ENCODE measurements at places on chromosomes 12 and 14.

DNA sequence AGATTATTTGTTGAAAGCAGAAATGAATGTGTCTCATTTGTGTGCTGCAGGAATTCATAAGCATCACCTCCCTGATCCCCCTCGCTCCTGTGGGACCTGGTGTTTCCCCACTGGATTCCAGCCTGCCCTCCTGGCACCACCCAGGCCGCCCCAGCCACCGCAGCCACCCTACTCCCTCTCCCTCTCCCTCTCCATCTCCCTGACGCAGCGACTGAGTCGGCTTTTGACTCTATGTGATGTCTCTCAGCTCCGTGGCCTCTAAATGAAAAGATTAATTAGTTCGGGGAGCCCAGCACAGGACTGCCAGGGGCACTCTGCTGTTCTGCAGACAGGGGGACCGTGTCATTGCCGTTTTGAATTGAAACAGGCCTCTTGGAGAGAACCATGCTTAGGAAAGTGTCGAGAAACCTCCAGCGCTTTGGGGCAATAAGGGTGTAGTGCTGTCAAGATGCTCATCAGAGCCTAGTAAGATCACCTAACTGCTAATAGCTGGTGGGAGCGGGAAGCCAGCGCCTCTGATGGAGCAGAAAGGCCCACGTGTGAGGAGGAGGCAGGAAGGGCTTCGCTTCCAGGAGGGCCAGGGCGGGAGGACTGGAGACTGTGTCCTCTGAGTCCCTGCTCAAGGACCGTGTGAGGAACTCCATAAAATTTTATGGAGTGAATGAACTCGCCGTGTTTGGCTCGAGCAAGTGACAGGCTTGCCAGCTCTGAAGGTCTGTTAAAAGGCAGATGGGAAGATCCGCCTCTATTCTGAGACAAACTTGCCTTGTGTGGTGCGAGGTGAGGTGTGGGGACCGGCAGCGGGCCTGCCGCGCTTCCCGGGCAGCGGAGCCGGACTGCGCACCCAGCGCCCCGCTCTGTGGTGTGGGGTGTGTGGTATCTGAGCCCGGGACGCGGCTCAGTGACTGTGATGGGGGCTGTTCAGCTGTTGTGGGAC, 157.4 kb upstream of the C14orf180 start:
- no peak for DNase-seq

DNA sequence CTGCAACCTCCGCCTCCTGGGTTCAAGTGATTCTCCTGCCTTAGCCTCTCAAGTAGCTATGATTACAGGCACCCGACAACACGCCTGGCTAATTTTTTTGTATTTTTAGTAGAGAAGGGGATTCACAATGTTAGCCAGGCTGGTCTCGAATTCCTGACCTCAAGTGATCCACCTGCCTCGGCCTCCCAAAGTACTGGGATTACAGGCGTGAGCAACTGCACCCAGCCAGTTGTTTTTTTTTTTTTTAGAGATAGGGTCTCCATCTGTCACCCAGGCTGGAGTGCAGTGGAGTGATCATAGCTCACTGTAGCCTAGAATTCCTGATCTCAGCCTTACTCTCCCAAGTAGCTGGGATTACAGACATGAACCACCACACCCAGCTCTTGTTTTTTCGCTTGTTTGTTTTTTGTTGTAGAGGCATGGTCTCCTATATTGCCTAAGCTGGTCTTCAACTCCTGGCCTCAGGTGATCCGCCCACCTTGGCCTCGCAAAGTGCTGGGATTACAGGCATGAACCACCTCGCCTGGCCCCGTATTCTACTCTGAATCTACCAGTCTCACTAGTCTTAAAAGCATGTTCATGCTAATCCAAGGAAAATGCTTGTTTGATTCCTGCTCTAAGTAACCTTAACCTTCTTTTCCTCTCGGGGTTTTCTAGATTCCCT, 31.7 kb upstream of the STRN3 start:
- DNase-seq, result no peak

- no peak for DNase-seq
Measured at GRCh38 chr12:26297396-26298070, 102.2 kb downstream of the SSPN start.

- DNase-seq, result no peak
Measured at GRCh38 chr14:92014040-92014439, 25.8 kb downstream of the TRIP11 start.

- DNase-seq, result no peak
Measured at GRCh38 chr14:69886453-69887242, 7.4 kb downstream of the SMOC1 start.

GRCh38 chr14:99213527-99213971, 58.4 kb downstream of the BCL11B start:
- no peak for DNase-seq

DNA sequence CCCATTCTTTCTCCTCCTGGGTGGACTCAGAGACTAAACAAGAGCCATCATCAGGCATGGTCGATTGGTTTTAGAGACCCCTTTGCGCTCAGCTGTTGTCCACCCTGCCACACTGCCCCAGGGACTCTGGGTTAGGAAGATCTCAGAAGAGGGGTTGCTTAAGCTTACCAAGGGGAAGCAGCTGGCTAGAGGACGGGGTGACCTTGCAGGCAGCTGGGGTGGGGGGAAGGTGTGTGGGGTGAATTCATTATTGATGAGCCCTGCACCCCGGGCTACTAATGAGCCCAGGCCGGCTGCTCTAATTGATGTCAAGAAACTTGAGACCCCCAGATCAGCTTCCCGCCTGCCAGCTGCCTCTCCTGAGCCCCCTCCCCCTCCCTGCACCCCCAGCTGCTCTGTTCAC, 8.7 kb upstream of the ZNF385A start:
- no peak for DNase-seq

DNA sequence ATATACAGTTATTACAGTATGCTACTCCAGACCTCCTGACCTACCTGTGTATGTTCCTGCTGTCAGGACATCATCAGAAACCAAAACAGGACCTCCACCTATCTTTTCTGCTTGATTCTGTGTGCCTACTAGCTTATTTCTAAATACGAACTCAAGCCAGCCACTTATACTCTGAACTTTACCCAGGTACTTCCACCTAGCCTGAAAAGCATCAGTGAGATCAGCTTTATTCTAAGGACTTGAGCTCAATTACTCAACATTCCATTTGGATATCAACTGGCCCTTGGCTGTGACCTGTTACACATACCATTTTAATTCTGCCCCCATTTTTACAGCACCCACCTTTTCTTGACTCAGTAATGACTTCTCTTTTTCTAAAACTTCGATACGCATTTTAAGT, 29.2 kb downstream of the TRIP11 start:
- no peak for DNase-seq

DNA sequence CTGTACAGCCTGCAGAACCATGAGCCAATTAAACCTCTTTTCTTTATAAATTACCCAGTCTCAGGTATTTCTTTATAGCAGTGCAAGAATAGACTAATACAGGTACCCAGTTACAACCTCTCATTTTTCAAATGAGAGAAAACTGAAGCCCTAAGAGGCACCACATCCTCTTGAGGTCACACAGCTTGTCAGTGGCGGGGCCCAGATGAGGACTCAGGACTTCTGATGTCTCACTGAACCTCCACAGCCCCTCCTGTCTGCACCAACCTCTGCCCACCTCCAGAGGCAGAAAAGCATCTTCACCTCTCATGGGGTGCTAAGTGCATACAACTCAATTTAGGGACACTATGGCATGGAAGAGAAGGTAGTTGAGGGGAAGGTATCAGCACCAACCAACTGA, 120.7 kb downstream of the CRACR2A start:
- no peak for DNase-seq

GRCh38 chr12:103841690-103842584, 903 bp upstream of the NT5DC3 start:
- DNase-seq, result no peak

DNA sequence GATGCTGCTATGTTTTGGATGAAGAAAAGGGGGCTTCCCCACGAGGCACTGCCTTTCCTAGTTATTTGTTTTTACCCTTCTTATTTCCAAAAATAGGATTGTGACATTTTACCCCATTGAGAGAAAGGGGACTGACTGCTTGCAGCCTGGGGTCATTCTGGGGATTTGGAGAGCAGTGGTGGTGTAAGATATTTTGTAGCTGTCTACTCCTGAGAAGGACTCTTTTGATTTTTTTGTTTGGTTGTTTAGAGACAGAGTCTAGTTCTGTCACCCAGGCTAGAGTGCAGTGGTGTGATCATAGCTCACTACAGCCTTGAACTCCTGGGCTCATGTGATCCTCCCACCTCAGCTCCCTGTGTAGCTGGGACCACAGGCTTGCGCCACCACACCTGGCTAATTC, 78.9 kb downstream of the FOXN4 start:
- no peak for DNase-seq

- DNase-seq, result no peak
Measured at GRCh38 chr14:88346048-88346639, 23.1 kb upstream of the KCNK10 start.

- DNase-seq, result no peak
Measured at GRCh38 chr12:65885716-65886115, 61.4 kb downstream of the HMGA2 start.

DNA sequence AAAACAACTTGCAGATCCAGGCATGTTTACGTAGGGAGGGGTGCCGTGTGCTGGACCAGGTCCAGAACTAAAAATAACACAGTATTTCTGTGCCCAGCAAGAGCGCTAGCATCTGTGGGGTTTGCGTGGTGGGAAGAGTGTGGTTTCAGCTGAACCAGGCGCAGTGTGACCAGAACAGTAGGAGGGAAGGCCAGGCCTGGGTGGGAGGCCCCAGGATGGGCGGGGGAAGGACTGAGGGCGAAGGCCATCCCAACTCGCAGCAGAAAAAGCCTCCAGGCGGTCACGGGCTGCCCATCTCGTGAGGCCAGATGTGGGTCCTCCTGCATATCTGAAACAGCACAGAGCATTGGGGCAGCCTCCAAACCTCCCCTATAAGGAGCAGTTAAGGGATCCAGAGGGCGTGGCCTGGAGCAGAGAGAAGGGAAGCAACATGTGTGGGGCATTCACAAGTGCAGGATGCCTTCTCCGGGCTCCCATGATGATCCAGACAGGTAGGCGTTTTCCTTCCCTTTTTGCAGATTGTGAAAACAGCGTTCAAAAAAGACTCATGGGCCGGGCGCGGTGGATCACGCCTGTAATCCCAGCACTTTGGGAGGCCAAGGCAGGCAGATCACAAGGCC, 17.8 kb upstream of the CD9 start:
- no peak for DNase-seq

GRCh38 chr14:99321955-99322730, 50.1 kb upstream of the BCL11B start:
- DNase-seq, result no peak

GRCh38 chr14:102206918-102207317, 67.2 kb downstream of the WDR20 start:
- no peak for DNase-seq

GRCh38 chr14:22184830-22185168, 404.2 kb downstream of the DAD1 start:
- DNase-seq, result no peak

- DNase-seq, result no peak
Measured at GRCh38 chr14:99148131-99148530, 123.9 kb downstream of the BCL11B start.

GRCh38 chr12:15863984-15864383, 18.2 kb upstream of the STRAP start:
- no peak for DNase-seq

DNA sequence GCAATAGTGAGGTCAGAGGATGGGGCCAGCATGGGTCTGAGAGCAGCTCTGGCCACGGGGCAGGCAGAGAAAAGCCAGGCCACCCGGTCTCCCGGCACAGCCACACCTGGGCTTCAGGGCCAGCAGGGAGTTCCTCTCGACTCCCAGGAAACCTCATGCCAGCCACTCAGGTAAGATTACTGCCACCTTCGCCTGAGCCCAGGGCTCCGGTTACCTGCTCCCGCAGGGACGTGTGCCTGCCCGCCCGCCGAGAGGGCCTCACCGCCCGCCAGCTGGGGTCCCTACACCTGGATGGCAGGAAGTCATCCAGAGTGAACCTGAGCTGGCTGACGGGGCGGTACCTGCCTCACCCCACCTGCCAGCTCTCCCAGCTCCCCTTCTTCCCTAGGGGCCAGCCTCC, 7.3 kb downstream of the JAG2 start:
- no peak for DNase-seq

GRCh38 chr12:1273051-1273450, 282.0 kb downstream of the ERC1 start:
- DNase-seq, result no peak

DNA sequence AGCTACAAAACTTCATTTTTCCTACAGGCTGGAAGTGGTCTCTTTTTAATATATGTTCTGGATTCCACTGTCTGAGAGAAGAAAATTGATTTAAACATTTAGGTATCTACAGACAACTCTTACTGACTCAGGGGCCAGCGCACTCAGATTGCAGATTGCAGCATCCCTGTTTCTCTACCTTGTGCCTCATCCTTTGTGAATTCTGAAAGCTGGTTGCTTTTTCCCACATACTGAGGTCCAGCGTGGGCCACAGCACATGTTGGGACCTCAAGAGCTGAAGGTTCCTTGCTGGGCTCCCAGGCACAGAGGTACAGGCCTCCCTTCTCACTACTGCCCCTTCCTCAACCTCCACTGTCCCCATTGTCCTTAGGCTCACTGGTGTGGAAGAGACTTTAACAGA, 101.7 kb upstream of the CCDC175 start:
- no peak for DNase-seq

DNA sequence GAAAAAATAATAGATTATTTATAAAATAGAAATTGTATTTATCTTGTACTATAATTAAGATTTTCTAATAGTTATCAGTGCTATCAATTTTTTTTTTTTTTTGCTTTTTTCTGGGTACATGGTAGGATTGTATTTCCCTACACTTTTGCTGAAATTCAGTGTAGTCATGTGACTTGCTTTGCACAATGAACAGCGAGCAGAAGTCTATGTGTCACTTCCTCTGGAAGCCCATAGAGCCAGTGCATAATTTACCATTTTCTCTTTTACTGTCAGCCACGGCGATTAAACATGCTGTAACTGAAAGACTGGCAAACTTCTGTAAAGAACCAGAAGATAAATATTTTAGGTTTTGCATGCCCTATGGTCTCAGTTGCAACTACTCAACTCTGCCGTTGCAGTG, 80.8 kb upstream of the PPP1R12A start:
- DNase-seq, result no peak

DNA sequence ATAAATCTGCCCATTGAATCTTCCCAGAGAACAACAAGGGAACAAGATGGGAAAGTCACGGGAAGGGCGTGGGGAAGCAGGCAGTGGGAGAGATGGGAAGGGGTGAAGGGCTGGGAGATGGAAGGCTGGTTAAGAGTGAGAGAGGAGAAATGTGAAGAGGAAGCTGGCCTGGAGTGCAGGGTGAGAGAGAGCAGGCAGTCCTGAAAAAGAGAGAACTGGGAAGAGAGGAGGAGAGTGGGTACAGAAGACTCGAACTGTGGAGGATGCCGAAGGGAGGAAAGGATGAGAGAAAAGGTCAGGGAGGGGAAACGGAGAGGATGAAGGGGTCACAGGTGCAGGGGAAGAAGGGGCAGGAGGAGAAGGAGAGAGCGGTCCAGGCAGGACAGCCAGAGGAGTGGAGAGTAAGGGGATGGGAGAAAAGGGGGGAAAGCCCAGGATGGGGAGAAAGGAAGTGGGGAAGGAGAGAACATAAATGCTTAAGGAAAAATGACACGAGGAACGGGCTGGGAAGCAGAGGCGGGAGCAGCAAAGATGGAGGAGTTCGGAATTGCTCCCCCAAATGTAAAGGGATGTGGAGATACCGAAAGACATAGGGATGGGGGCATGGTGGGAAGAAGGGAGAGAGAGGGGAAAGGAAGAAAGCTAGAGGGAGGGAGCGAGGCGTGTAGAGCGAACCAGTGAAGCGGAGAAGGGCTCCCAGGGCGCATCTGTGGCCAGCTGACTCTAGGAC, 1.2 kb downstream of the PIANP start:
- no peak for DNase-seq
